ENCODE measurements at places on chromosomes 5 and 9. TPM values are rescaled to one million over a fixed set of nuclear protein-coding genes. Genes with fewer than 3 reads are reported as not detected.

The LTC4S gene
- 1.8 TPM for total RNA-seq

The PDCD1LG2 gene
- total RNA-seq, result 1.2 TPM

The FYB1 gene
- 8.4 TPM for total RNA-seq

The GMCL2 gene
- total RNA-seq, result not detected

The CER1 gene
- not detected for total RNA-seq

The F2RL1 gene
- total RNA-seq, result 3.1 TPM

The SLC25A2 gene
- total RNA-seq, result 0.19 TPM

DNA sequence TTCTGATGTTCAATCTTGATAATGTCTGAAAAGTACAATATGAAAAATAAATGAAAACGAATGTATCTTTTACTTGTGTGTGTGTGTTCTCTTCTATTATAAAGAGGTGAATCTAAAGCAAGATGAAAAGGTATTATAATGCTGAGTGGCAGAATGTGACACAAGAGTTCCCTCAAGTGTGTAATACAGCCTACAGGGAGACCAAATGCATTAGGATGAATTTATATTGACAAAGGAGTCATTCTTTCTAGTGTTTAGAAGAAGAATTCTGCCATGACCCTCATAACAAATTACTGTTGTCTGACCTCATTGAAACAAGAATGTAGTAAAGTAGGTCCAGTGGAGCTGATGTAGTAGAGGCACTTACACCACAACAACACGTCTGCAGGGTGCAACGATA lies 1119.0 kb upstream of the CDH10 start:
- no peaks in the 10 kb centered on the region for H3K36me3 ChIP-seq
- no peak overlapping the region for H3K27ac ChIP-seq
- no peak overlapping the region for H3K4me3 ChIP-seq
- no peak for DNase-seq
- no peaks in the 10 kb centered on the region for H3K27me3 ChIP-seq

GRCh38 chr5:109455598-109456096 lies 45.9 kb upstream of the PJA2 start:
- H3K27ac ChIP-seq, result no peak overlapping the region
- no peak overlapping the region for H3K4me3 ChIP-seq
- no peak for DNase-seq
- no peaks in the 10 kb centered on the region for H3K36me3 ChIP-seq
- no peaks in the 10 kb centered on the region for H3K4me1 ChIP-seq

- H3K36me3 ChIP-seq, result no peaks in the 10 kb centered on the region
- DNase-seq, result no peak
- no peak overlapping the region for H3K27ac ChIP-seq
- H3K4me3 ChIP-seq, result no peak overlapping the region
- no peaks in the 10 kb centered on the region for H3K4me1 ChIP-seq
These were observed 413.9 kb downstream of the GADD45G start for GRCh38 chr9:90018688-90019087.

- H3K36me3 ChIP-seq, result no peaks in the 10 kb centered on the region
- no peaks in the 10 kb centered on the region for H3K27me3 ChIP-seq
- no peak overlapping the region for H3K27ac ChIP-seq
- no peaks in the 10 kb centered on the region for H3K4me1 ChIP-seq
- DNase-seq, result no peak
These were observed 47.7 kb downstream of the FNIP1 start for GRCh38 chr5:131749138-131749537.

DNA sequence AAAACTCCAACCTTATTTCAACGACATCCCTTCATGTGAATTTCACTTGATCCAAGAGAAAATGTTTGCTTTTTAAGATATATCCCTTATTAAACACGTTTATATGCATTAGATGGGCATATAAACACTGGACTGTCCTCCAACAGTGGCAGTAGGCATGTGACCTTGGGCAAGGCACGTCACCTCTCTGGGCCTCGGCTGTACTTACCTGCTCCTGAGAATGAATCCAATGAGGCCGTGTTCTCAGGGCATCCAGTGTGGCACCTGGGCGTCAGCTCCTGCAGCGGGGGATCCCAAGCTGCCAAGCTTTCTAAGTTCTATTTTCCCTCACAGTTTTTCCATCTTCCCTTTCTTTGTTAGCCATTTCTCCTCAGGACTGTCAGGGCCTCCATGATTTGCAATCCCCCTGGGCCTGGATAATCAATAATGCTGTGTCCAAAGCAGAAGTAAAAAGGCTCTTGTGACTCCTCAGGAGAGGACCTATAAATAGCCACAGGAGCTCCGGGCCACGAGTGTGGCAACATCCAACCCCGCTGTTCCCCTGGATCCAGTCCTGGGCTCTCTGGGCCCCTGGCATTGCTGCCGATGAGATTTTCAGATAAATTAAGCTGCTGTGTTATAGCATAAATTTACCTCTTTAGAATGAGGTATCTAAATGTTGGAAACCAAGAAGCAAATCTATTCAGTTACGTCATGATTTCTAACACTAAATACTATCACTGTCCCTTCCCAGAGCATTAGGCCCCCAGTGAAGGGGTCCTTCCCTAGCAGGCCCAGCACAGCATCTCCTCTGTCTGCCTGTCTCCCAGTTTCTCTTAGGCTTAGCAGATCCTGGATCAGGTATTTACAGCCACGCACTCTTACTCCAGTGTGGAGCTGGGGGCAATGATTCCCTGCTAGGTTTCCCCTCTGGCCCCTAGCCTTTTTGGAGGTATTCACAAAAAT lies 76.8 kb downstream of the PTPN3 start:
- DNase-seq, result no peak
- H3K4me1 ChIP-seq, result no peaks in the 10 kb centered on the region
- H3K27me3 ChIP-seq, result no peaks in the 10 kb centered on the region

DNA sequence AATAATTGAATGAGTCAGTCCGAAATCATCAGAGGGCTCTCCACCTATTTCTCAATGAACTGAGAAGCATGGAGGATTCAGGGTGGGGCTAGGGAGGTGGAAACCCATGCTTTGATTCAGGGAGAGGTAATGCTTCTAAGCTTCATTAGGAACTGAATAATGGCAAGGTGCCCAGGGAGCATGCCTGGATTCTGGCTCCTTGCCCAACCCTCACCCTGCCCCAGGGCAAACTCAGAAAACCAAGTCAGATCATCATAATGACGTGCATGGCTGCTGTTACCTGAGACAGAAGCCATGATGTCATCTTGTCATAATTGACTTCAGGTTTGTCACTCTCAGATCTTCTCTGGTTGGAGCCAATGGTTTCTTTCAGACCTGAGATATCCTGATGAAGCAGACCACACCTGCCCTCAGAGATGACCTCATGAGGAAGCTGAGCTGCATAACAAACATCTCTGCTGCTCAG lies 199.6 kb downstream of the SYK start:
- H3K4me1 ChIP-seq, result peaks cover 9% of the 10 kb centered on the region
- H3K4me3 ChIP-seq, result no peak overlapping the region
- H3K27ac ChIP-seq, result no peak overlapping the region
- no peaks in the 10 kb centered on the region for H3K27me3 ChIP-seq
- no peak for DNase-seq

DNA sequence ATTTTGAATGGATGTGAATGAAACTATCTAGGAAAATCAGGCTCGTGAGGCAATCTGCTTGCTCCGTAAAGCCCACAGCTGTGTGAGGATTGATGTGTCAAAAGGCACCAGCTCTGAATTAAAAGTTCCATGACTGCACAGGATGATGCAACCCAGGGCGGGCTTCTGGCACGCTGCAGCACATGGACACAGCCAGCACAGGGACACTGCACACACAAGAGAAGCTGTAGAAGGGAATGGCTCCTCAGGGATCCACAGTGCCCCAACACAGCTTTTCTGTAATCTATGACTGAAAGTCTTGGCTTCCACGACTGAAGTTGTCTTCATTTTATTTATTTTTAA lies 151.0 kb downstream of the GCNT1 start:
- no peaks in the 10 kb centered on the region for H3K4me1 ChIP-seq
- peak; percentile 48 for DNase-seq
- no peaks in the 10 kb centered on the region for H3K27me3 ChIP-seq
- H3K36me3 ChIP-seq, result no peaks in the 10 kb centered on the region

DNA sequence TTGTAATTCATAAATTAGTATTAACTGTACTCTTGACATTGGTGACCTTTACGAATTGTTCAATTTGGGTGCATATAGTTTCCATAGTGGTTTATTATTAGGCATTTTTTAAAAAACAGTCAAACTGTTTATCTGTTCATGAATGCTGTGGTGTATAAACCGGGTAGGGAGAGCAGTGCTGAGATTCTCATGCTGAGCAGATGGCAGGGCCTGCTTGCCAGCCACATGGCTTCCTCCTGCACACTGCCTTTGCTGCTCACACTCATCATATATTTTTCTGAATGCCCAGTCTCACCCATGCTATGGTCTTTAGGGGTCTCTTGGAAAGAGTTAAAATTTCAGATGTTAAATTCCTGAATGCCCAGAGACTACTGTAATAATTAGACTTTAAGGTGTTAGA lies 40.8 kb downstream of the NNT start:
- H3K27ac ChIP-seq, result no peak overlapping the region
- peaks cover 4% of the 10 kb centered on the region for H3K4me1 ChIP-seq
- H3K4me3 ChIP-seq, result no peak overlapping the region
- no peak for DNase-seq
- peaks cover 14% of the 10 kb centered on the region for H3K36me3 ChIP-seq

- H3K27ac ChIP-seq, result no peak overlapping the region
- no peak overlapping the region for H3K4me3 ChIP-seq
- no peaks in the 10 kb centered on the region for H3K27me3 ChIP-seq
- H3K4me1 ChIP-seq, result peaks cover 6% of the 10 kb centered on the region
These were observed 82.2 kb downstream of the TRIO start for GRCh38 chr5:14225173-14225834.

DNA sequence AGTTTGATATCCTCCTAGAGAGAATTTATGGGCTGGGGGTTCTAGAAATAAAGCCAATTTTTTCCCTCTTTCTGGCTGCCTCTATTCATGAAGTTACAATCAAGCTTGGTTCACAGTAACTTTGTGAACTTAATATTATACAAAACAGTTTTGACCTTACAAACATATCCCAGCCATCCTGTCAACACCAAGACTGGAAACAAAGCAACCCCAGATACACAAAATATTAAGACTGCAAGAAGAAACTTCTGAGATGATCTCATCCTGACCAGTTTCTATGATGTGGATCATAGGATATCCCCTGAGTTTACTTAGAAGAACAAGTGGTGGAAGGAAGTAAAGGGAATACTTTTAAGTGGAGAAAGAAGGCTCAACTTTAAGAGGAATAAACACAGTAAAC lies 28.3 kb upstream of the CER1 start:
- no peak overlapping the region for H3K27ac ChIP-seq
- no peaks in the 10 kb centered on the region for H3K27me3 ChIP-seq
- DNase-seq, result no peak
- H3K36me3 ChIP-seq, result no peaks in the 10 kb centered on the region
